ENCODE measurements at places on chromosomes 3 and 15. TPM values are rescaled to one million over a fixed set of nuclear protein-coding genes. Genes with fewer than 3 reads are reported as not detected.

DNA sequence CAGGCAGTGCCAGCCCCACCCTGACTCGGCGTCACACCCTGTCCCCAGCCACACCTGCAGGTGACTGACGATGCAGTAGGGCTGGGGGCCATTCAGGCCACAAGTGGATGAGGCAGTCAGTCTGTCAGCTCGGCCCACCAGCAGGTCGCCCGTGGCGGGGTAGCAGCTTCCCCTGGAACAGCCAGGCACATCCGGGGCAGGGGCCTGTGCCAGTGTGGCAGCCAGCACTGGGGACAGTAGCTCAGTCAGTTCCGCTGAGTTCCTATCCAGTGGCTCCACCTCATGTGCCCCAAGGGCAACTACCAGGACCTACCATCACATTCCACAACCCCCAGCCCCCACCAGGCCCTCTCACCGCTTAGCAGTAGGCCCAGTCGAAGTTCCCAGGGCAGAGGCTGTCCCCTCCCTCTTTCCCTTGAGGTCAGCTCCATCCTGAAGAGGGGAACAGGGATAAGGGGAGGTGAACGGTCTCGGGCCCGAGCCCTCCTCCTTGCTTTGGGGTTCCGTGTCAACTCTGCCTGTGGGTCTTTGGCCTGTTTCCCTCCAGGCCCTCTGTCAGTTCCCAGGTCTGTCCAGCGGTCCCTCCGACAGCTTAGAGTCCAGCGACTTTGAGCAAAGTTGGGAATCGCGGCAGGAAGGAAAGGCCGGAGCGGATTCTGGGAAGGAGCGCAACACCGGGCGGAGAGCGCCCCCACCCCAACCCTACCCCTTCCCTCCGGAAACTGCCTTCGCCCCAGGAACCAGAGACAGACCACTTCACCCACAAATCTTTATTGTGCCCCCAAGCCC is at the start of gene LAMB2:
LAMB2 (minus strand) TSS at position 614 of the 789 bp plus-strand sequence; CDS start at position 431, 183 bp downstream.
- DNase-seq = peak; percentile 83

DNA sequence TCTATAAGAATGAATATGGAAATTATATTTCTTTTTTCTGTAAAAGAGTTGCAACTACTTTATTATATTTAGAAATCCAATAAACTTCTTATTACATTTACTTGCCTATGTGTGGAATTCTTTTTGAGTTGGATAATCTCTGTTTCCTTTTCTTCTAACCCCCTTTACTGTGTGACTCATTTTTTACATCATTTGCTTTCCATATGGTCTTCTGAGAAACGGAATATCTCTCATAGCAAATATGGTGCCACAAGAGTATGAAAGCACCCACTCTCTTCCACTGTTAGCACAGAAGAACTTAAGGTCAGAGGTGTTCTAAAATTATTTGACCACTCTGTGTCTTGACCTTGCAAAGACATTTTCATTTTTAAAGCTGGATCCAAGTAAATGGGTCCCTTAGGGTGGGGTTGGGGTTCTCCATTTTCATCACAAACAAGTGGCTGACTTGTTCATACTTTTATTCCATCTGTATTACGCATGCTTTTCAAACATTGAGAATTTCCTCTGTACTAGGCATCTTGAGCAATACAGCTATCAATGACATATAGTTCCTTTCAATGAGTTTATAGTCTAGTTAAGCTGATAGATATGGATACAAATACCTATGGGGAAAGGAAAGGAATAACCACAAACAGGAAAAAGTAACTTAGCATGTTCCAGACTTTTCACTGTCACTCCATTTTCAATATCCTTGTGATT is 281.1 kb upstream of the TPRG1 start:
- no peak for DNase-seq

GRCh38 chr3:29949940-29950616 is 656.3 kb upstream of the TGFBR2 start:
- DNase-seq = no peak

GRCh38 chr3:31421314-31422048 is 111.2 kb upstream of the STT3B start:
- DNase-seq = no peak

DNA sequence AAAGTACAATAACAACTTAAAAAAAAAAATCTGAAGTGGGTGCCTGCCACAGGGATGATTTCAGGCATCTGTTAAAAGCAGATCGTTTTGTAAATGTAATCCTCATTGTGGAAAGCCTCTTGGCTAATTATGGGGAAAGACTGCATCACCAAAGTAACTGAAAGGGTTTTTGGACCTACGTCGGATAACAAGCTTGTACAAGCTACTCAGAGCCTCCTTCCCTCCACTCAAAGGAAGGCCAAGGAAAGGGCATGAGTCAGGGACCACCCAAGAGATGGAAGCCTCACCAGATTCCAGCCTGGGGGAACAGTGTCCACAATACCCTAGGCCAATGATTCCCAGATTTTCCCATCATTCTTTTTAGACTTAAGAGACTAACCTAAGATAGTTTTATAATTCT is 84.3 kb downstream of the ATP1B3 start:
- no peak for DNase-seq

- no peak for DNase-seq
Measured at GRCh38 chr3:99473321-99473751, 165.1 kb upstream of the COL8A1 start.

- DNase-seq = peak; percentile 74
Measured at GRCh38 chr3:187743195-187744141, 1.8 kb downstream of the BCL6 start.

- no peak for DNase-seq
Measured at GRCh38 chr3:29283231-29284119, 2.6 kb downstream of the RBMS3 start.

GRCh38 chr15:99019558-99020540 is 12.3 kb upstream of the PGPEP1L start:
- no peak for DNase-seq

Gene KLHL40
- not detected for total RNA-seq

Gene PKM
- total RNA-seq = 392 TPM

Gene RYR3
- 2.8 TPM for total RNA-seq

Gene EEFSEC
- total RNA-seq = 16.4 TPM
